CD8-positive, alpha-beta memory T cell (primary cell): ENCODE measurements at places on chromosomes 4 and X. TPM values are rescaled to one million over a fixed set of nuclear protein-coding genes. Genes with fewer than 3 reads are reported as not detected.

The FAM184B gene
- 0.02 TPM for total RNA-seq

The RAB39B gene
- 12.5 TPM for total RNA-seq

The IL2 gene
- total RNA-seq = 173 TPM

DNA sequence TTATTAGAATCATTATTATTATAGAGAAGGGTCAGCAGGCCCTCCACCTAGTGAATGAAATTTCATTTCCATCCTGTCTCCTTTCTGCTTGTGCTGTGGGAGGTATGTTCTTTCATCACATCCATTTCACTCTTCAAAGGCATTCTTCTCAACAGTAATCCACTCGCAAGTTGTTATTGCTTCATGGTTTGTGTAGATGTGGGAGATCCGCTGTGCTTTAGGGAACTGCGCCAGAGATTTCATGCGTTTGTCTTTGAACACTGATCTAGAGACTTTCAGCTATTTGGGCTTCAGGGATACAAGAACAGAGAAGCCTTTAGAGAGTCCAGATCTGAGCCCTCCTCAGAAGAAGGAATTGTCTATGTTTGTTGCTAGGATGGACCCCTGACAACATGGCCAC lies 53.5 kb upstream of the PUDP start:
- DNase-seq = no peak

GRCh38 chr4:71857713-71858451 lies 74.0 kb upstream of the GC start:
- DNase-seq = no peak

DNA sequence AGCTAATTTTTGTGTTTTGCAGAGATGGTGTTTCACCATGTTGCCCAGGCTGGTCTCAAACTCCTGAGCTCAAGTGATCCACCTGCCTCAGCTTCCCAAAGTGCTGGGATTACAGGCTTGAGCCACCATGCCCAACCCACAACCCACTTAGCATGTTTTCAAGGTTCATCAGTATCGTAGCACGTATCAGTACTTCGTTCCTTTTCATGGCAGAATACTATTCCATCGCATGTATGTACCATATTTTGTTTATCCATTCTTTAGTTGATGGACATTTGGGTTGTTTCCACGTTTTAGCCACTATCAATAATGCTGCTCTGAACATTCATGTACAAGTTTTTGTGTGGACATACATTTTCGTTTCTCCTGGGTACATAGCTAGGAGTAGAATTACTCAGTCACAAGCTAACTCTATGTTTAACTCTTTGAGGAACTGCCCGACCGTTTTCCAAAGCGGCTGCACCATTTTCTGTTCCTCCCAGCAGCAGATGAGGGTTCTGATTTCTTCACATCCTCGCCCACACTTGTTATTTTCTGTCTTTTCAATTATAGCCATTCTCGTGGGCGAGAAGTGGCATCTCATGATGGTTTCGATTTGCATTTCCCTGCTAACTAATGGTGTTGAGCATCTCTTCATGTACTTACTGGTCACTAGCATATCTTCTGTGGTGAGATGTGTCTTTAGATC lies 32.5 kb downstream of the MAN2B2 start:
- DNase-seq = no peak

DNA sequence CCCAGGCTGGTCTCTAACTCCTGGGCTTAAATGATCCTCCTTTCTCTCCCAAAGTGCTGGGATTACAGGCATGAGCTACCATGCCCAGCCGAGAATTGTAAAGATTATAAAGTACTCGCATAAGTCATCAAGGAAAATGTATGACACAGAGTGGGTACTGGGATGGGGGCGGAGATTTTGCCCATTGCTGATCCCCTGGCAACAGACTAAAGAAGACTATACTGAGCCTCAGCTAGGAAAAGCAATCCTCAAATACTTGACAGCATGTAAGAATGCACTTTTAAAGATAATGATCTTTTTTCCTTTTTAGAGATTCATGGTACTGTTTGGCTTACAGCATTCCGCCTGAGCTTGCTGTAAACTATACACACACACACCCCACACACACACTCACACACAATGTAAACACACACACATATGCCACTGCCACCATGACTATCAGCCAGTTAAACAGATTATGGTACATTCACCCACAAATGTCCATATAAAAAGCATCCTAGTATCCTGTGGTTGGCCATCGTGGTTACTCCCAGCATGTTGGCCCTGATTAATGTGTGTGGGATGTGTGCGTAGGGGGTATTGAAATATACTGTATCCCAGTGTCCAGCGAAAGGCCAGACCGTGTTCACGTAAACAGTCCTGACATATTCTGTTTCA lies 113.0 kb downstream of the AMELX start:
- DNase-seq = no peak

DNA sequence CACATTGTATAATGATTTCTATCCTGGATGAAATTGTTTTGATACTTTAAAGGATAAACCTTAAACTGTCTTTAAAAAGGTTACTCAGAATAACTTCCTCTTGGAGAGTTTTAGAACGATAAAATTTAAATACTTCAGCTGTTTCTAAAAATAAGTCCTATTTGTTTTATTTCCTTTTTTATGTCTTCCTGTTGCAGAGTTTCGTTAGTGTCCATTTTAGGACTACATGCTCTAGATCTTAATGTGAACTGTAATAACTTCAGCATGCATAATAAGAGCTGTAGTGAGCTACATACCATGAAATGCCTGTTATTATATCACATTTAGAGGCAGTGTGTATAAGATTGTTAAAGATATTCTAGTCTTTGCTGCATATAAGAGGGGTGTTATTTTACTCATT lies 14.6 kb downstream of the ATP10D start:
- no peak for DNase-seq

DNA sequence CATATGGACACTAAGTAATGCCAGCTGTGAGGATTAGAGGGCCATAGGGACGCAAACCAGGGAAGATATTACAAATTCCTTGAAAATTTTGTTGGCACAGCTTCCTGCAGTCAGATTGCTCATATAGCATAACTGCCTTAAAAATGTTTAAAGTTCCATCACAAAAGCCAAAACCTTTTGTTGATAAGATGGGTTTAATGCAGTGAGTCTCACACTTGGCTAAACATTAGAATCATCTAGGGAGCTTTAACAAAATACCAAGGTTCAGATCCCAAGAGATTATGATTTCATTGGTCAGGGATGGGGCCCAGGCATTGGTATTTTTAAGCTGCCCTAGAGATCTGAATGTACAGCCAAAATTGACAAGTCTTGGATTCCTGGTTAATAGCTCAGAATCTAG lies 376.5 kb upstream of the MAD2L1 start:
- no peak for DNase-seq
